ENCODE measurements at places on chromosomes 6 and 20. TPM values are rescaled to one million over a fixed set of nuclear protein-coding genes. Genes with fewer than 3 reads are reported as not detected.

- H3K4me1 ChIP-seq: peaks cover 17% of the 10 kb centered on the region
- H3K27me3 ChIP-seq: no peaks in the 10 kb centered on the region
- DNase-seq: no peak
- peak overlapping the region; percentile 29 for H3K27ac ChIP-seq
- peaks cover 46% of the 10 kb centered on the region for H3K36me3 ChIP-seq
Observed at GRCh38 chr20:34522969-34523871, 7.0 kb downstream of the DYNLRB1 start.

GRCh38 chr6:3364391-3364790 is 92.5 kb downstream of the SLC22A23 start:
- H3K4me1 ChIP-seq: no peaks in the 10 kb centered on the region
- no peak for DNase-seq
- H3K36me3 ChIP-seq: no peaks in the 10 kb centered on the region
- H3K27me3 ChIP-seq: no peaks in the 10 kb centered on the region
- no peak overlapping the region for H3K27ac ChIP-seq
- H3K4me3 ChIP-seq: no peak overlapping the region

DNA sequence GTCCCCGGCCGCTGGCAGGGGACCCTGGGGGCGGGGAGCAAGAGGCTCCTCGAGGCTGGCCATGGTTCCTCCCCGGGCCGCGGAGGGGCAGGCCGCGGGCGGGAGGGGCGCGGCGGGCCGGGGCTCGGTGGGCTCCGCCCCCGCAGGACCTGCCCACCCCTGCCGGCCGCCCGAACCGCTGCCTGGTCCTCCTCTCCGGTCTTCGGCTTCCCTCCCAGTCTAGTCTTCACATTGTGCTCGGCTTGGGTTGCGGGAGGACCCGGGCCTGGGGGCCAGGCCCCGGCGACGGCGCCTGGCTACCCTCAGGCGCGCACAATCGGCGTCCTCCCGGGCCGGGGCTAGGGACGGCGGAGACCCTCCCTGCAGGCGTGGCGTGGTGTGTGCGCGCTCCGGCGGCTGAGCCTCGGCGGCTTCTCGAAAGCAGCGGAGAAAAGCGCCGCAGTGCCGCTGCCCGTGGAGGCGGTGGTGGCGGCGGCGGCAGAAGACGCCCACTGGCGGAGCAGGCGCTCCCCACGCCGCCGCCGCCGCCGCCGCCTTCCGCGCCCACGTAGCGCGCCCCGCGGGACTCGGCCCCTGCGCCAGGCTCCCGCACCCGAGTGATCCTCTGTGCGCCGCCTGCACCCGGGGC is at the start of gene PDE10A:
Gene PDE10A (minus strand): TSS at position 493 of the 628 bp plus-strand sequence. CDS start 430 bp downstream, at position 63.
- H3K27ac ChIP-seq: peak within 1 kb of the TSS; percentile 33
- DNase-seq: no peak
- H3K27me3 ChIP-seq: peaks cover 99% of the 10 kb centered on the region
- H3K4me1 ChIP-seq: peaks cover 28% of the 10 kb centered on the region
- H3K4me3 ChIP-seq: peak within 1 kb of the TSS; percentile 41

- peaks cover 4% of the 10 kb centered on the region for H3K4me1 ChIP-seq
- peak within 1 kb of the TSS; percentile 74 for H3K27ac ChIP-seq
- DNase-seq: peak; percentile 83
Observed at GRCh38 chr6:107489636-107490565, at the start of gene SOBP. TSS of gene SOBP (plus strand) at chr6:107490117. CDS start at chr6:107490617, 500 bp downstream.

DNA sequence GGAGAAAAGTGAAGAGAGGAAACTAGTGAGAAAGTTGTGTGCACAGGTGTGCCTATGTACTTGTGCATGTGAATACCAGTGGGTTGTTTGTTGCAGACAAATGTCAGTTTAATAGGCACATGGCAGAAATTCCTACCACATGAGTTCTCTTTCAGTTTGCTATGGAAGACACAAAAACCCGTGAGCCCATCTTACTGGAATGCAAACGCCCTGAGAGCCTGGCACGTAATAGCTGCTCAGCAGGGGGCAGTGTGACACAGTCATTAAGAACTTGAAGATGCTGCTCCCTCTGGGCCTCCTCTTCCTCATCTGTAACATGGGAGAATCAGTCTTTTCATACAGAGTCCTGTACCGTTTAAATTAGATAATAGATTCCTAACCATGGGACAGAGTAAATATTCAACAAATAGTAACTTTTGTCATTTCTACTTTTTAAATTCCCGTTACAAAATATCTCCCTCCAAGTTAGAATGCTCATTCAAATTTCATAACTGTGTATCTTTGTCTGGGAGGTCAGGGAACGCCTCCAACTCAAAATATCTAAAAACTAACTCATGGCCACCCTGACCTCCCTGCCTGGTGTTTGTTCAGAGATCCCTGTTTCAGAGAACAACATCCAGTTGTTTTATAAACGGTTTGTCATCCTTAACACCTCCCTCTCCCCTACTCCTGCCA is 802.9 kb downstream of the MAFB start:
- H3K27ac ChIP-seq: no peak overlapping the region
- DNase-seq: peak; percentile 53
- H3K36me3 ChIP-seq: no peaks in the 10 kb centered on the region
- no peaks in the 10 kb centered on the region for H3K27me3 ChIP-seq

- no peaks in the 10 kb centered on the region for H3K27me3 ChIP-seq
- H3K36me3 ChIP-seq: no peaks in the 10 kb centered on the region
Observed at GRCh38 chr6:37366910-37367309, 13.1 kb downstream of the RNF8 start.

The RSPH9 gene
- total RNA-seq: 0.32 TPM

All from left lung (tissue), 14 donors.